GM23248 (cell line): ENCODE measurements at places on chromosomes 1 and 21. TPM values are rescaled to one million over a fixed set of nuclear protein-coding genes. Genes with fewer than 3 reads are reported as not detected.
A peak's percentile ranks its signal among the peaks of the same experiment; 100 is the strongest.

- no peak for DNase-seq
Observed at GRCh38 chr1:211517006-211517405, 25.0 kb upstream of the RD3 start.

- no peak for DNase-seq
Observed at GRCh38 chr1:101167891-101168290, 68.9 kb upstream of the S1PR1 start.

The RUNX3 gene
- total RNA-seq: 0.43 and 2.7 TPM in 2 replicates

DNA sequence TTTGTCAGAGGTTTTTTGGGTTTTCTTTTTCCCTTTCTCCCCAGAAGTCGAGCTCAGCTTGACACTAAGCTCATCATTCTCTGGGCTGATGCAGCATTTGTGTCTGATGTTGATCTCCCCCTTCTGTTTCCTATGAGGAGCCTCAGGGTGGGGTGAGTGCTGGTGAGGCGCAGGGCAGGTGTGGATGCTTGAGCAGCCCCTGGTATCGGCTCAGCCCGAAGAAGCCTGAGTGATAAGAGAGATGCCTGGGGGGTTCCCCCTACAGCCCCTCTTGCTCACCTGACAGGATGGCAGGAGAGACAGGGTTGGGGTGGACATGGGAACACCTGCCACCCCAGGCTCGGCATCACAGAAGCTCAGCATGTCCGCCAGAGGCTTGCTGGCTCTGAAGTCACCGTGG lies 239.0 kb downstream of the RHOU start:
- no peak for DNase-seq

- DNase-seq: no peak
Observed at GRCh38 chr1:207298186-207298585, 23.3 kb upstream of the CD55 start.

GRCh38 chr1:43834280-43835081 lies 99.1 kb upstream of the ARTN start:
- peak; percentile 89 for DNase-seq

DNA sequence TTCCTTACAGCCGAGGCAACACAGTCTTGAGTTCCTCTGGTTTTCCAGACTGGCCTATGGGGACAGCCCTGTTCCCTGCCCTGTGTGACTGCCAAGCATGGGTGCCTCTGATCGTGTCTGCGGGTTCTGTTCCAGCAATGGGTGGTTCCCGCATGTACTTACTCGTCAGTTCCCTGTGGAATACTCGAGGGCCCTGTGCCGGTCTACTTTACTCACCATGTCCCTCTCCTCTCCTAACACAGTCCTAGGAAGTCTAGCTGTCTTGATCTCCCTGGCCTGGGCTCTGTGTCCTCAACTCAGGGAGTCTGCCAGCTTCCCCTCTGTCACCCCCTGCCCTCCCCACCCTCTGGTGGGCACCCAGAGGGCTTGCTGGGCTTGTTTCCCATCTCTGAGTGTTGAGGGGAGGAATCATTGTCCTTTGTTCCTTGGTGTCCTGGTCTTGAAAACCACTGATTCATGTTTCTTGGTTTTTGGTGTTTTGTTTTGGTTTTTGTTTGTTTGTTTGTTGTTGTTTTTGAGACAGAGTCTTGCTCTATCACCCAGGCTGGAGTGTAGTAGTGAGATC lies 36.0 kb downstream of the TRAPPC10 start:
- DNase-seq: no peak

GRCh38 chr1:19430121-19431068 lies 54.9 kb downstream of the CAPZB start:
- DNase-seq: peak; percentile 85

The VSIG8 gene
- total RNA-seq: not detected in 2 replicates

The COL18A1 gene
- total RNA-seq: 24.2 and 30.5 TPM in 2 replicates

GRCh38 chr1:98674075-98674781 lies 12.7 kb downstream of the SNX7 start:
- peak; percentile 83 for DNase-seq

The BLACAT1 gene
- not detected in 2 replicates for total RNA-seq

DNA sequence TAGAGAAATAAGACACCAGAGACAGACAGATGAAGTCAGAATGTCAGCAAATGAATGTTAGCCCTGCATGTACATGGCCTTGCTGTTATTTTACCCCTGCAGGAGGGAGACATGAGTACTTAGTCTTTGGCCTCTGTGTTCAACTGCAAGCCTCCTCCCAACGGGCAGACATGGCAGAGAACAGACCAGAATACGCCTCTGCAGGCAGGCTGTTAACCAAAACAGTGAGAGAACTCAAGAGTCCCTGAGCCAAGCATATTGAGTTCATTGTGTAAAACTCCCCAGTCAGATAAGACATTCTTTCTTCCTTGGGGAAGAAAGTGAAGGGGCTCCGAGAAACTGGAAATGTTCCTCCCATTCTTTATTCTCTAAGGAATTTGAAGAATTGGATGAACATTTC lies 150.9 kb downstream of the PHTF1 start:
- DNase-seq: no peak

The VTCN1 gene
- not detected in 2 replicates for total RNA-seq

The NIT1 gene
- 16.6 and 24.3 TPM in 2 replicates for total RNA-seq

The PYHIN1 gene
- not detected in 2 replicates for total RNA-seq

DNA sequence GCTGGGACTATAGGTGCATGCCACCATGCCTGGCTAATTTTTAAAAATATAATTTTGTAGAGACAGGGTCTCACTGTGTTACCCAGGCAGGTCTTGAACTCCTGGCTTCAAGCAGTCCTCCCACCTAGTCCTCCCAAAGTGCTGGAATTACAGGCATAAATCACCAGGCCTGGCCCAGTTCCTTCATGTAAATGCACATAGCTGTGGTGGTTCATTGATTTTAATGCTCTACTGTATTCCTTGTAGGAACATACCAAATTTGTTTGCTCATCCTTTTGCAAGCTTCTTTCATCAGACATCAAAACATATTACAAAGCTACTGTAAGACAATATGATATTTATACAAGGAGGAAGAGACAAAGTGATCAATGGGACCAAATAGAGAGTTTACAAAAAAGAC lies 237.5 kb upstream of the ESRRG start:
- no peak for DNase-seq

GRCh38 chr1:25051906-25052305 lies 121.8 kb upstream of the RUNX3 start:
- no peak for DNase-seq

- DNase-seq: no peak
Observed at GRCh38 chr1:54994355-54994990, 4.3 kb upstream of the BSND start.

- DNase-seq: no peak
Observed at GRCh38 chr1:160494620-160495019, 28.4 kb downstream of the SLAMF6 start.

DNA sequence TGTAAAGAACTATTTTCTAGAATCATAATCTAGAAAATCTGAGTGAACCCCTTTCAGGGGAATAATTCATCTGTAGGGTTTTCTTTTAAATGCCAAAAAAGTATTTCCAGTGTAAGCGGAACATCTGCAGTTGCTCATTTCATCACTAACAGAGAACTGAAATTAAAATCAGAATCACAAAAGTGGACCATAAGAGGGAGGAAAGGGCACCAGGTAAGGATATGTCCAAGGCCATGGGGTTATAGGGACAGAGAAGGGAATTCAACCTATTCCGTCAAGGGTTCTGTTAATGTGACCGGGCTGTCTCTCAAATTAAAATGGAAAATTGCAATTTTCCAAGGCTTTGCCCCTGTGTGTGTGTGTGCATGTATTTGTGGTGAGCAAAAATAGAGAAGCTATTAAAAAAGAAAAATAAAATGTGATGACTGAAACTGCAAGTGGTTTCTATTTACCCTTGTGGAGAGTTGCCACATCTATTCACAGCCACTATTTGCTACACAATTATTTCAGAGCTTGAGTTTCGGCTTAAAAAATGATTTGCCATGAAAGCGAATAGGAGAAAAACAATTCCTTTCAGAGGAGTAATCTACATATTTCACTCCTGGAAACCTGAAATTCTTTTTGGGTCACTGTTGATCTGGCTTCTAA lies 53.1 kb downstream of the APP start:
- DNase-seq: peak; percentile 32

- no peak for DNase-seq
Observed at GRCh38 chr1:223304931-223305330, 59.0 kb downstream of the SUSD4 start.

The SPATA46 gene
- not detected in 2 replicates for total RNA-seq

DNA sequence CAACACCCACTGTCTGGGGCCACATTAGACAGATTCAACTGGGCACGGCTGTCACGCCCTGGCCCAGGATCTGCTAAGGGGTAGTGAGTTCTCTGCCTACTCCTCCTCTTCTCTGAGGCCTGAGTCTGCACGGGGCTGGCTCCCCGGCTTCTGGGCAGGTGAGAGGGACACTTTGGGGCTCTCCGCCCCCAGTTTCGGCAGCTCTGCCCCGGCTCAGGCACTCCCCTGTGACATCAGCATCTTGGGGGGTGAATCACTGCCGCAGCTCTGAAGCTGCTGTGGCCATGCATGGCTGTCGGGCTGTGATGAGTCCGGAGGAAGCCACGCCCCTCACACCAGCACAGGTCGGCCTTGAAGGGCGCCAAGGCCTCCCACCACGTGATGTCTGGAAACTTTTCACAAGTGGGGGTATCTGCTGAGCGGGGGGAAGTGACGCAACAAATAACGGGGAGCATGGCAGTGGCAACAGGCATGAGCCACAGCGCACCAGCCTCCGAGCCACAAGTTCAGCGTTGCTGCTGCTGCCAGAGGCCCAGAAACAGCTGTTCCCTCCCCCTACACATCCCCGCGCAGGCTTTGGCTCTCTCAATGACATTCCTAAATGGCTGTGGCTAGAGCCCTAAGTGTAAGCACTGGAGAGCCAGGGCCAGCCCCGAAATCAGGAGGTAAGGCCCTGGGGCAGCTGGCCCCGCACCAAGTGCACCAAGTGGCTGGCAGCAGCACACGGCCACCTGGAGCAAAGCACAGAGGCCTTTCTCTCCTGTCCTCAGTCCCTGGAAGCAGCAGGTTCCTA lies 26.3 kb downstream of the ZBTB17 start:
- peak; percentile 99 for DNase-seq

The OR10X1 gene
- not detected in 2 replicates for total RNA-seq

GRCh38 chr1:103416681-103417286 lies 108.7 kb upstream of the RNPC3 start:
- DNase-seq: peak; percentile 30

The GRIK3 gene
- total RNA-seq: not detected in 2 replicates

GRCh38 chr1:30379684-30380624 lies 343.4 kb downstream of the MATN1 start:
- peak; percentile 89 for DNase-seq

The AMY1C gene
- not detected in 2 replicates for total RNA-seq

DNA sequence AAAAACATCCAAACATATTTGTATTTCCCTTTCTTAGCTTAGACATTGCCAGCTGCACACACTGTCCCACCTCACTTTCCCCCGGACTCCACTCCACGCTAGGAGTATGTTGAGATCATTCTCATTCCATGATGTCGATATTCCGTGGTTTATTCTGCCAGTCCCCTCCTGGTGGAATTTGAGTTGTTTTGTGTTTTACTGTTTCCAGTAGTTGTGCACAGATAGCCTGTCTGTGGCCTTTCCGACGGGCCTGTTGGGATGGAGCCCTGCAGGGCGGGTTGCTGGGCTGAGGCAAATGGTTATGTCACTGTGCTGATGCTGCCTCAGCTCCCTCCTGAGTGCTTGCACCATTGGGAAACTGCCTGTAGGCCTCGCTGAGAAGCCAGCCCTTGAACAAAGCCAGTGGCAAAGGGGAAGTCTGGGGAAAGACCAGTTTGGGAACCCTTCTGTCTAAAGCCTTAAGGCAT lies 12.8 kb downstream of the TRAPPC10 start:
- DNase-seq: peak; percentile 87

- no peak for DNase-seq
Observed at GRCh38 chr21:40568807-40569206, 278.2 kb downstream of the DSCAM start.

- DNase-seq: no peak
Observed at GRCh38 chr1:29853716-29854330, 617.5 kb downstream of the PTPRU start.

- no peak for DNase-seq
Observed at GRCh38 chr21:40466893-40467483, 380.0 kb downstream of the DSCAM start.

DNA sequence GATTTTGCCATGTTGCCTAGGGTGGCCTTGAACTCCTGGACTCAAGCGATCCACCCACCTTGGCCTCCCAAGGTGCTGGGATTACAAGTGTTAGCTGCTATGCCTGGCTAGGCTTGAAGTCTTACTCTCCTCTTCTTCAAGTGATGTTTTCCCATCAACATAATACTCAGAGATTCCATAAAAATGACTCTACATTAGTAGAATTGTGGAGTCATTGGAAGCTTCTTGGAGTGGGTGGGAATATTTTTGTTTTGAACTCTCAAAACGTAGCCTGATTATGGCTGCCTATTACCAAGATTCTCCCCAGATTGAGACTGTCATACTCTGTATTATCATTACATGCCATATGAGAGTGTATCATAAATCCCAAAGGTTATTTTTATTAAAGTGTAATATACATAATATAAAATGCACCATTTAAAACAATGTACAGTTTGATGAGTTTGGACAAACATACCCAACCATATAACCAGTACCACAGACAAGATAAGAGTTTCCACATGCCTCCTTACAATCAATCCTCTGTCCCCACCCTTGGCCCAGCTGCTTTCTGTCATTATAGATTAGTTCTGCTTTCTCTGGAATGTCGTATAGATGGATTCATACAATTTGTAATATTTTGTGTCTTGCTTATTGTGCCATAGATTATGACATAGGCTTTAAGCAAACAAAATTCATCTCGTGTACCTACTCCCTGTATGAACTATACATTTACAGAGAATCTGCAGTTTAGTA lies 8.0 kb upstream of the DNM3 start:
- DNase-seq: peak; percentile 85

The MROH9 gene
- 0.25 TPM in 1 of 2 replicates, not detected in the other for total RNA-seq

- no peak for DNase-seq
Observed at GRCh38 chr1:192158181-192158580, at the start of gene RGS18. TSS of gene RGS18 (plus strand) at chr1:192158462. CDS start at chr1:192158638, 176 bp downstream.

The CRP gene
- total RNA-seq: not detected in 2 replicates

DNA sequence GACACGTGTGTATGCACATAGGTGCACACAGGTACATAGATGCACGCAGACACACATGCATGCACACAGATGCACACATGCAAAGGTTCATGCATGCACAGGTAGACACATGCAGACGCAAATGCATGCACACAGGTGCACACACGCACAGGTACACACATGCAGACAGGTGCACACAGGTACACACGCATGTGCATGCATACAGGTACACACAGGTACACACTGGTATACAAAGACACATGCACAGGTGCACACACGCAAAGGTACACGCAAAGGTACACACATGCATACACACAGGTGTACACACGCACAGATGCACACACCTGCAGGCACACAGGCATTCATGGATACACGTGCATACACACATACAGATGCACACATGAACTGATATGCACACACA lies 8.8 kb downstream of the NOC2L start:
- no peak for DNase-seq

The AGMAT gene
- total RNA-seq: 2.2 and 3.9 TPM in 2 replicates
